ENCODE measurements at places on chromosomes 7 and 10.

GRCh38 chr10:120607016-120607709 is 150.1 kb downstream of the PLPP4 start:
- DNase-seq, result no peak

DNA sequence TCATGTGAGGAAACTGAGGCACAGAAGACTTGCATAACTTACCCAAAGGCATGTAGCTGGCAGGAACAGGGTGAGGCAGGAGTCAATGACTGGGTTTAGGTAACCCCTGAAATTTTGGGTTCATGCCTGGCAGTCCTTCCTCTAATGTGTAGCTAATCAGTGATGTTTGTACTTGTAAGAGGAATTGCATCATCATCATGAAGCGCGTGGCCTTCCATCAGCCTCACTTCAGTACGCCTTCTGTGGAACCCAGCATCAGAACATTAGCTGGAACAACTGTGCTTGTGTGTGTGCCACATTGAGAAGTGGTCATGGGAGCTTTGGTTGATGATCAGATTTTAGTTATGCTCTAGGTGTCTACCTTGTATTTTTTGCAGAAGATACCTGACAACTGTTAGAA is 18.2 kb upstream of the STMP1 start:
- DNase-seq, result no peak

DNA sequence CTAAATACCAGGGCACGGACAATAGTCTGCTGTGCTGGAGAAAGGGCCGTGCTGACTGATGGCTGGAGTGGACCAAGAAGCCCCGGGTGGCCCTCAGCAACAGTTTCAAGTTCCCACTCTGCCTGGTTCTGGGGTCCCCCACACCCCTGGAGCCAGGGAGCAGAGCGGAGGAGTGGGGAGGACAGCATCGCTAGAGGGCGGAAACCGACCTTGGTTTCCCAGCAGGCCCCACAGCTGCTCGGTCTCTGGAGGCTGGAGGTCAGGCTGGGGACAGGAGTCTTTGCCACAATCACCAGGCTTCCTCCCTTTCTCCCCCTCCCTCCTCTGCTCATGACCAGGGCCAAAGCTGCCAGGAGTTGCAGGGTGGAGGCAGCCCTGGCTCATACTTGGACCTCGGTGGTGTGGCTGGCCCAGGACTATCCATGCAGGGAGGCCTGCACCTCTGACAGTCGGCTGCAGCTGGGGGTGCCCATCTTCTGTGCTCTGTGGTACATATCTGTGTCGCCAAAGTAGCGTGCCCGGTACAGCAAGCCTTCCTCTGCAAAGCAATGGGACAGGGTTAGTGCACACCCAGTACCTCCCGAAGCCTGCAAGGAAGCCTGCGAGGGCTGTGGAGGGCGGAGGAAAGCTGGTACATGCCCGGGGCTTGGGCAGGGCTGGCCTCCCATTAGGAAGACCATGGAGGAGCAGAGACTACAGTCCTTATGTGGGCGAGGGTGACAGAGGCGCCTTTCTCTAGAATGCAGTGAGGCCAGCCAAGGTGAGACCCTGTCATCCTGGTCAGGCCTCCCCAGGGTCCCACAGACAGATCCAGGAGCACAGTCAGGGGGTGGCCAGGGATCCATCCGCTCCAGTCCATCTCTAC is 19.1 kb downstream of the DNAJB12 start:
- DNase-seq, result no peak

GRCh38 chr7:20350518-20350951 is 19.8 kb downstream of the ITGB8 start:
- DNase-seq, result no peak

DNA sequence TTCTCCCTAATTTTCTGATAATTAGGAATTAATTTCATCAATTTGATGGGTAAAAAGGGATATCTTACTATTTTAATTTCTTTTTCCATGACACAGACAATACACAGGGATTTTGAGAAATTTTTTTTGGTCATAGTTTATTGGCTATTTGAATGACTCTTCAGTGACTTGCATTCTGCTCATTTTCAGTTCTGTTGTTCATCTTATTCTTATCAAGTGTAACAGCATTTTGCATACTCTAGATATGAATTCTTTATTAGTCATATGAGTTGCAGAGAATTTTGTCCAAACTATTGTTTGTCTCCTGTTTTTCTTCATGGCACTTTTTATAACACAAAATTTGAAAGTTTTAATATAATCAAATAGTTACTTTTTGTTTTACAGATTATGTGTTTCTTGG is 41.7 kb downstream of the MKLN1 start:
- no peak for DNase-seq

GRCh38 chr10:15585303-15585715 is 134.4 kb downstream of the ITGA8 start:
- peak; percentile 20 for DNase-seq

DNA sequence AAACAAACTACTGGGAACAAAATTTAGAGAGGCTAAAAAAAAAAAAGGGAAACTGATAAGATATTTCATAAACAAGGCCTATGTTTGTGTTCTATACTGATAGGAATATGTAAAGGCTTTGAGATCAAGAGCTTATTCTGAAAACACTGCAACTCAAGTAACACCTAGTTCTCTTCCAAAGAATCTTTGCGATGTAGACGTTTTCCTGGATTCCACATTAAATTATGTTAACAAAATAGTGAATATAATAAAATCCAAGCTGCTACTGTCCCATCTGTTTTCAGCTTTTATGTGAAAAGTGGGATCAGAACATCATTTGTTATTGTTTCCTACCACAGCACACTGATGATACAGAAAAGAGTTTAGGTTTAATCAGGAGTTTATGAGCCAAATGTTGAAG is 53.0 kb upstream of the RNF148 start:
- DNase-seq, result no peak

GRCh38 chr7:978049-978346 is 2.6 kb upstream of the COX19 start:
- no peak for DNase-seq

DNA sequence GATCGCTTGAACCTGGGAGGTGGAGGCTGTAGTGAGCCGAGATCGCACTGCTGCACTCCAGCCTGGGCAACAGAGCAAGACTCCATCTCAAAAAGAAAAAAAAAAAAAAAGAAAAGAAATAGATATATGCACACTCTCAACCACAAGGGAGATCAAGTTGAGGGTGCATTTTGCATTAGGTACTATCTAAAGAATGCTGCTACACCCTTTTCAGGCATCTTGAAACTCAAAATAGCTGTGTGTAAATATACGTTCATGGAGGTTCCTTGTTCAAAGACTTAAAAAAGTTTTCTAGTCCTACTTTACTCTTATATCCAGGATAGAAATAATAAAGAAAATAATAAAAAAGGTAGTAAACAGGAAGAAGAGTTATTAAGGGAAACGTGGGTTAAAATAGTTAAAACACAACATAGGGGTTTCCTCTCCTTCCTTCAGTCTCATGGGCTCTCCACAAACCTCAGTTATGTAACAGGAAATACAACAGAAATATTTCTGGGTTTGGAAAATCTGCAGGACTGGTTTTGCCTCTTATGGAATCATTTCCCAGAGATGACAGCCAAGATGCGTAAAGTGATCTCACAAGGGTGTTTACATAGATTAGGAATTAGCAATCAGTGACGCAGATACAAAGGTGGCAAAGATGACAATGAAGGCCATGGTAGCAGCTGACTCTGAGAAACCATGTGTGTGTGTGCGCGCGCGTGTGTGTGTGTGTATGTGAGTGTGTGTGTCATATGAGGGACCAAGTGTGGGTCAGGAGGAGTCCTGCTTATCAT is 15.1 kb downstream of the STEAP4 start:
- no peak for DNase-seq

DNA sequence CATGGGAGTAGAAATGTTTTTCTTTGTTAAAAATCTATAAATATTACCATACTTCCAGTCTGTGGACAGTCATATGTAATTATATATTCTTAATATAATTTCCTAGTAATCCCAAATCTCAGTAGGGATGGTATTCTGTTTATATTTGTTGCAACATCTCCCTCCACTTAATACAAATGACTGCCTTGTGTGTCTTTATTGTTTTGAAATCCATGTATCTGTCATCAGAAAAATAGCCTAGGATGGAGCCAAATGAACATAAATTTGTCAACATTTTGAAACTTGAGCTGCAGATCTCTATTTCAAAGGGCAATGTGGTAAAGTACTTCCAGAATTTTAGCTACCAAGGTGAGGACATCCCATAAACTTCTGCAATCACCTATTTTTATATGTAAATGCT is 290.7 kb downstream of the TSPAN12 start:
- DNase-seq, result no peak

DNA sequence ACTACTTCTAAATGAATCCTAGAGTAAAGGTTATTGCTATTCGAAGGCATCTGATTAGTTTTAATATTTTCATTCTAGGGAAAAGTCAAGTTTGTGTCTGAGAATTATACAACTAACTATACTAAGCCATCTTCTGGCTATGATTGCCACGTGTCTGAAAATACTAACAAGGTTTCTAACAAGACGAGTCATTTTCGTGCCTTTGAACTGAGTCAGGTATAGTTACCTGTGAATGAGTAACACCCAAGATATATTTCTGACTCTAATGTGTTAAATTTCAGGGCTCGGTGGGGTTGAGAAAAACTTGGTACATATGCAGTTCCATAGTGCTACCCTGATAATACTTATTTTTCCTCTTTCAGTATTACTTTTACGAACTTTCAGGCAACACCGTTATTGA is 35.5 kb downstream of the TASOR2 start:
- no peak for DNase-seq

DNA sequence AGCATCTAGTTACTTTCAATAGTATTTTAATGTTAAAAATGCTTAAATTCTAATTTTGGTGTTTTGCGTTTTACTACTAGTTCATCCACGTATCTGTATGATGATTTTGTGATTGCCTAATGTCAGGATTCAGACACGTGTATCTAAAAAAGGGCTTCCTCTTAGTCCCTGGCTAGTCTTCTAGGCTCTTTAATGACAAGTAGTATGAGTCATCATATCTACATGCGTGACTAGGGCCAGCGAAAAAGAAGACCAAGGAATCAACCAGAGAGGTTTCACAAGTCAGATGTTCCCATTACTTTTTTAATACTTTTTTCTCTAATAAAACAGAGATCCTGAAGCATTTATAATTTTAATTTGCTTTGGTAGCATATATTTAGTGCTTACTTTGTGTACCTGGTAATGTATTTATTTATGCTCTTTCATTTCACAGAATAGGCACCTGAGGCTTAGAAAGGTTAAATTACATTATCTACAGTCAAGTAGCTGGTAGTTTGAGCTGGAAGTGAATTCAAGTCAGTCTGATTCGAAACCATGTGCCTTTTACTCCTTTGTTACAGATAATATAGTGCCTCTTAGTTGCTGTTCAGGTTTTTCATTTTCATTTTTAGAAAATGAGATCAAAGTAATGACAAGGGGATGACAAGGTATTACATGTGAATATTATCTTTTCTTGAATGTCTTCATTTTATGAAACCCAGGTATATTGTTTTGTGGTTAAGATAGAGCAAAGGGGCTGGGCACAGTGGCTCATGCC is 140.3 kb downstream of the FOXP2 start:
- no peak for DNase-seq

DNA sequence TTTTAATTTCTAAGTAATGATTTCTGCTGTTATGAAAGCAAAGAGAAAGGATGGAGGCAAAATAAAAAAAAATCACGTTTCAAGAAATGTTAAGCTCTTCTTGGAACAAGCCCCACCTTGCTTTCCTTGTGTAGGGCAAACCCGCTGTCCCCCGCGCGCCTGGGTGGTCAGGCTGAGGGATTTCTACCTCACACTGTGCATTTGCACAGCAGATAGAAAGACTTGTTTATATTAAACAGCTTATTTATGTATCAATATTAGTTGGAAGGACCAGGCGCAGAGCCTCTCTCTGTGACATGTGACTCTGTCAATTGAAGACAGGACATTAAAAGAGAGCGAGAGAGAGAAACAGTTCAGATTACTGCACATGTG is 2.4 kb downstream of the ADRB1 start:
- no peak for DNase-seq

- no peak for DNase-seq
Measured at GRCh38 chr7:129136887-129137642, 7.4 kb upstream of the TSPAN33 start.

DNA sequence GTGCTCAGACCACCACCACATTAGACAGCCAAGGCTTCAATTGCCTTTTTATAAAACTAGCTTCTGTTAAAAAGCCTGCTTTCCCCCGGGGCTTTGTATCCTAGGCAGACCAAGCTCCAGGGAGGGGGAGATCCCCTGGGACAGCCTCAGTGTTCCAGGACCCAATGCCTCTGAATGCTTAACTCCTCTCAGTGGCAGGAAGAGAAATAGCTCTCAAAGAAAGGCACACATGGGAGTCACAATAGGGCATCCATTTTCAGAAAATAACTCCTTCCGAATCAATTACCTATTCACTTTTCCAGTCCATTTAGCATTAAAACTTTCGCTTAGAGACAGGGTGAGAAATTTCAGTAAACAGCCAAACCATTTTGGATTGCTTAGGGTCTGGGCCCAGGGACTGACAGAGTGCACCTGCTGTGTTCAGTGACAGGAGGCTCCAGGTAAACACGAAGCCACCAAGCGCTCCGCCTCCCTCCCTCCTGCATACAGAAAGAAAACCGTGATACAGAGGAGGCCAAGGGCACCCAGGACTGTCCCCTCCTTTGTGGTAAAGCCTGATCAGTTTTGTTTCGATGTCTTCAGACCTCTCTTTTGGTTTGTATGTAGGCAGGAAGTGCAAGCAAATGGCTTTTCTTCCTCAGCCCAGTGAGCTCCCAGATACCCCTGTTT is 599.7 kb downstream of the KCNMA1 start:
- no peak for DNase-seq

GRCh38 chr10:61642676-61643075 is 20.1 kb upstream of the CABCOCO1 start:
- DNase-seq, result no peak

DNA sequence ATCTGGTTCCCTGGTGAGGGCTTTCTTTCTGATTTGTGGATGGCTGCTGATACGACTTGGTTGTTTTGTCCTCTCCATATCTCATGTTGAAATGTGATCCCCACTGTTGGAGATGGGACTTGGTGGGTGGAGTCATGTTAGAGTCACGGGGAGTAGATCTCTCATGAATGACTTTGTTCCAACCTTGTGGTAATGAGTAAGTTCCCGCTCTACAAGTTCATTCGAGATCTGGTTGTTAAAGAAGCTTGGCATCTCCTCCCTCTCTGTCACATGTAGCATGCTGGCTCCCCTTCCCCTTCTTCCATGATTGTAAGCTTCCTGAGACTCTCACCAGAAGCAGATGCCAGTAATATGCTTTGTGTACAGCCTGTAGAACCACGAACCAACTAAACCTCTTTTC is 37.1 kb upstream of the NXPH1 start:
- no peak for DNase-seq

- DNase-seq, result no peak
Measured at GRCh38 chr10:23046027-23046426, 49.4 kb upstream of the MSRB2 start.

- DNase-seq, result peak; percentile 57
Measured at GRCh38 chr10:132961787-132962622, 19.6 kb upstream of the CFAP46 start.

GRCh38 chr7:92755680-92756079 is 80.7 kb downstream of the CDK6 start:
- no peak for DNase-seq
